ENCODE measurements at places on chromosomes 7 and 10.

DNA sequence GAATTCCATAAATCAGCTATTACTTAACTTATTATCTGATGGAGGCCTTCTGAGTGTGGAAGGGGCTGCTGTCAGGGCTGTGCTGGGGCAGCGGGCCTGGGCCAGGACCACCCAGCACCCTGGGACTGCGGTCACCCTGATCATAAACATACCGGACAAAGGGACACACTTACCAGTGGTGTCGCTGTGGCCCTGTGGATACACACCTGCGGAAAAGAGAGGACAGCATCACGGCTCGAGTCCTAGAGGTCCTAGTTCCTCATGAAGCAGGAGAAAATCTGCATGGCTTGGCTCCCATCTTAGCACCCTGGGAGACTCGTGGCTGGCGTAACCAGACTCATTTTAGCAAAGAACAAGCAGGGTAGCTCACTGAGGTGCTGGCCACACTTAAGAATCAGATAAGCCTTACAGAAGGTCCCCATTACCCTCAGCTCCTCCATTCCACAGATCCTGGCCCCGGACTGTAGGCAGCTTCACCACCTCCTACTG, 17.7 kb downstream of the IL15RA start:
- DNase-seq: no peak

DNA sequence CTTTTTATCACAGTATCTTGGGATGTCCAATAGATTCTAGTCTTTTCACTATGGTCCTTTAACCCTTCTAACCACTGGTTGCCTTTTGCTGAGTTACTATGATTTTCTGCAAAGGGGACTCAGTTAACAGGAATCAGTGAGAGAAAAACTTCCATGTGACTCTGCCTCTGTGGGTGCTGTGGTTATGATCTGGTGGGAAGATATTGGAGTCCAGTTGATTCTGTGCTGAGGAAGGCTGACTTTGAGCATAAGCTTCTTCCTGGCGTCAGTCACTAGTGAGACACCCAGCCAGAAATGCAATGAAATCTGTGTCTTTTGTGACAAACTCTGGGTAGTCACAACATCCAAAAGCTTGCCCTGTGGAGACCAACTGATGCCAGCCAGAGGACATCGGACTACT, 648.0 kb downstream of the SUGCT start:
- no peak for DNase-seq

GRCh38 chr7:4655311-4655710, 26.8 kb upstream of the FOXK1 start:
- no peak for DNase-seq

DNA sequence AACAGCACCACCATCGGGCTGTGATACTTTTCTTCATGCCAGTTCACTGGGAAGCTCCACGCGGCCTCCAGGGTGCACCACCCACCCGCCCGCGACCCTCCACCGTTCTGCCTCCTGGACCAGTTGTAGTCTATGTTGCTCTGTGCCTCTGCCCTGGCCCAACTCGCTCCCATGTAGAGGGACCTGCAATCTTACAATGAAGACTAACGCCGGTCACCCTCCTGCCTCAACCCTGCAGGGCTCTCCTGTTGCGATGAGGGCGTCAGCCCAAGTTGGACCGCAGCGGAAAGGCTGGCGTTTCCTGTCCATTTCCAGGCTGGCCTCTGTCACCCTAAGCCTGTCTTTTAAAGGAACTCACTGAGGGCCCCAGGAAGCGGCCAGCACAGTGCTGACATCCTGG, 34.9 kb downstream of the IL15RA start:
- no peak for DNase-seq

DNA sequence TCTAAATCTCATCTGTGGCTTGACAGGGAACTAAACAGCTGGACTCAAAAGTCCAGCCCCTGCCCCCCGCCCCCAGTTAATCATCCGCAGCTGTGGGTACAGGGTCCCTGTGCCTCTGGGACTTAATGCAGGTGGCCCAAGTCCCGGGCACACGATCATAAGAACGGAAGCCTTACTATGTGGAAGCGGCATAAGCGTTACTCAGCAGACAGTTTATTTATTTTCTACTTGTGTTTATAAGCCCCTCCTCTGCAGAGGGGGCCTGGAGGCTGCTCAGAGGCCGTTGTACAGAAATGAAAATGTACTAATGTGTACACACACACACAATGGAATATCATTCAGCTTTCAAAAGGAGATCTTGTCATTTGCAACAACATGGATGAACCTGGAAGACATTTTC, 158.0 kb upstream of the TNS3 start:
- DNase-seq: no peak

DNA sequence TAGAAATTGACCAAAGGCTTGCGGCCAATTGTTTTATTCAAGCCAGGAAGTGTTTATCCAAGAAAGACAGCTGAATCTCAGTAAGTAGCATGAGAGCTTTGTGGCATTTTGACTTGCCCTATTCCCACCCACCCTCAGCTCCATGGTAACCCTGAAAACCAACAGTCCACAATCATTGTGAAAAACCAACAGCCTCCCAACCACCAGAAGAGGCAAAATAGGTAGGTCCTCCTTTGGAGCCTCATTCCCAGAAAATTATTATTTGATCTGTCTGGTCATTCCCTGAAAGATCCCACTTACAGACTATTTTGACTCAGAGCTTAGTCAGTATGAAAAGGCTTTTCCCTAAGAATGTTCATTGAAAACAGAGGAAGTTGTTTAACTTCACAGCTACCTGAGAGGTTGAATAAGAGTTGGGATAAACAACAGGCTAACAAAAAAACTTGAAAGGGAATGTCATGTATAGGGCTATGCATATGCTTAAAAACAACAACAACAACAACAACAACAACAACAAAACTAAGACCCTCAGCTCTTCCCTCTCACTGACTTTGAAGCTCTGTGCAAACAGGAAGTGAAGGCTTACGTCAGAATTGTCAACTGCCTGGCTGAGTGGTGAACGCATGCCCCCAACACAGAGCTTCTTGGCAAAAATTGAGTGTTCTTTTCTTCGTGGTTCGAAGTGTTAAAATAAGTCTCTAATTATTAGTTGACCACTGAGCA, 11.2 kb downstream of the KPNA7 start:
- DNase-seq: no peak

GRCh38 chr10:80472234-80473095, 18.4 kb downstream of the TSPAN14 start:
- DNase-seq: peak; percentile 56

GRCh38 chr10:119299531-119299930, 92.2 kb downstream of the GRK5 start:
- peak; percentile 25 for DNase-seq

DNA sequence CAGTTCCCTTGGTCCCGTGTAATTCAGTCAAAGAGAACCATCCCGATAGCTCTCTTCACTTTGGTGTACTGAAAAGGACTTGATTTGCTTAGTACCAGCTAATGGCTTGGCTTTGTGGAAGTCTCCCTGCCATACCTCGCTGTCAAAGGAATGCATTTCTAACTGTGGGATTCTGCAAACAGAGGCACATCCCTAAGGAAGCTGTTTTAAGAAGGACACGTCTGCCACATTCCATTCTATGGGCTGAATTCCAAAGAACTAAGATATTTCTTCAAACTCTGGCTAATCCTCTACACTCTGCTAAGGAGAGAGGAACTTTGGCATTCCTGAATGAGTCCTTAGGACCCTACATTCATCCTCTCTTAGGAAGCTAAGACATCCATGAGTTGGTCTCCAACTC, 327.9 kb downstream of the SFMBT2 start:
- DNase-seq: no peak

DNA sequence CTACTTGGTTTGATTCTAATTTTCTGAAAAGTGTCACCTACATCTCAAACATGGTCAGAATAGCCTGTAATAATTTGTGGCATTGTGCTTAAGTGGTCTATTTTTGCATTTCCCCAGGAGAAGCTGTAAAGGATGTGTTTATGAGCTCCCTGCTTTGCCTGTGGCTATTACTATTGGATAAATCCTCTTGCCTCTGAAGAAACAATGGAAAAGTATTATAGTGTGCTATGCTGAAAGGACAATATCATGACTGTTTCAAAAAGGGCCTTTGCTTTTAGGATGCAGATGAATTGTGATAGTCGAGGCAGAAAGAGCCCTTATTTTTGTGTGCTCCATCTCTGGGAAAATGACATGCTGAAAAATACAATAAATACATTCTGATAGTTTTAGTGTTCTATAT, 94.1 kb upstream of the ARMC3 start:
- no peak for DNase-seq

DNA sequence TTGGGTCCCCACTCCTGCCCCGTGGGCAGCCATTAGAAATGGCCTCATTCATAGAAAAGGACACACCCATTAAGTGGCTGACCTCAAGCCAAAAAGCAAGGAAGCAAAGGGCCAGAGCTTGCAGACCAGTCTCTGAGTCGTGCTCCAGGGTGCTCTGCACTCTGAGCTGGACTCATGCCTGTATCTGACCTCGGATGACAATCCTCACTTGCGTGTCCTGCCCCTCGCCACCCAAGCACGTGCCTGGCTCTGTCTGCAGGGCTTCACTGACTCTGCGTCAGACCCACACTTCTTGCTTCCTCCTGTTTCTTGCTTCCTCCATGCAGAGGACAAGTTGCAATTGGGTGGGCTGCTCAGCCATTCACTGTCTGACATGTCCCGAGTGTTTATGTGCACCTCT, 138.8 kb downstream of the OAT start:
- no peak for DNase-seq

GRCh38 chr10:12259988-12260387, 64.0 kb downstream of the CDC123 start:
- DNase-seq: no peak

GRCh38 chr7:151239837-151240459, 7.7 kb downstream of the CHPF2 start:
- no peak for DNase-seq

- no peak for DNase-seq
Measured at GRCh38 chr7:31933481-31933880, 136.7 kb downstream of the PDE1C start.

DNA sequence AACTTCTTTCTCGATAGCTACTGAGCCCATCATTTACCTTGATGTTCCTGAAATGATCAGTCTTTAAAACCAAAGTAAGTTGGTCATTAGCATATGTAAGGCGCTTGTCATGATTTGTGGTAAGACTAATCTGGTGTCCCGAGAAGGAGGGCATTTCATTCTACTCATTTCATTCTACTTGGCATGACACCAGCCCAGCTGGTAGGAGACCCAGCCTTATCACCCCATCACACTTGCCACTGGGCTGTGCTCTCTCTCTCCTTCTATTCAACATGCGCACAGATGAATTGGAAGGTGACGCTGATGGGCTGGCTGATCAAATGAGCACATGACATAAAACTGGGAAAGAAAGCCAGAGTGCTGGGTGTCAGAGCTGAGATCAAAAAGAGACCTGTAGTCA, 65.7 kb downstream of the CRTAC1 start:
- DNase-seq: no peak

DNA sequence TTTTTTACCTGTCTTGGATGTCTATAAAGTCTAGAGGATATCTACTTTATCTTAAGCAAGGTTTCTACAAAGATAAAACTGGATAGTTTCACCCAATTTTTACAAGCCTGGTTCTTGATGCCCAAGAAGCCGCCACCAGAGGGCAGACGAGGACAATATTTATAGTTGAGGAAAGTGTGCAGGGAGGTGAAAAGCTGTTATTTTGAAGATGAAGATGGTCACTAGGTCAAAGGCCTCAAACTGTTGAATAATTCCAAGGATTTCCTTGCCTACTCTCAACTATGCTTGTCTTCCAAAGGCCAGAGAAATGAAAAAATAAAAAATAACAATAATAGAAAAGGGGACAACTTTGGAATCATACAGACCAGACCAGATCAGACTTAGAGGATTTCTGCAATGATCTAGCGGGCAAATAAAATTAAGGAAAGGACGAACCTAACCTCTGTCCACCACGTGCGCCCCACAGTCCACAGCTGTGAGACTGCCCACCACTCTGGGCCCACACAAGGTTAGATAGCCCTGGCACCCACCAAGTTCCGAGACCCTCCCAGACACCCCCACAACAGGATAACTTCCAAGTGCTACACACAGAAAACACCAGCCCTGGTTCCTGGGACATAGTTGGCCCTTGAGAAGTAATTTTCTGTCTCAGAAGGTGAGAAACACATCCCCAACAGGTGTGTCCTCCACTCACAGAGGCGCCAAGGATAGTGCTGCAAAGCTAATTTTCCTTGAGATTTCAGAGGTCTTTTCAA, 2.8 kb downstream of the PKD1L1 start:
- DNase-seq: peak; percentile 70

DNA sequence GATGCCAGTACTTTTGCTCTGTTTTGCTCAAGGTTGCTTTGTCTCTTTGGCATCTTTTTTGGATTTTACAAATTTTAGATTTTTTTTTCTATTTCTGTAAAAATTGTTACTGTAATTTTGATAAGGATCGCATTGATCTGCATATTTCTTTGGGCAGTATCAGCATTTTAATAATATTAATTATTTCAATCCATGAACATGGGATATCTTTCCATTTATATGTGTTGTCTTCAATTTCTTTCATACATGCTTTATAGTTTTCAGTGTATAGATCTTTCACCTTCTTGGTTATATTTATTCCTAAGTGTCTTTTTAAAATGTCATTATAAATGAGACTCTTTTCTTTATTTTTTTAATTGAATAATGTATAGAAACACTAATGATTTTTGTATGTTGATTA, 301.6 kb upstream of the SEMA3D start:
- no peak for DNase-seq

- no peak for DNase-seq
Measured at GRCh38 chr7:79789584-79790345, 336.3 kb upstream of the MAGI2 start.

DNA sequence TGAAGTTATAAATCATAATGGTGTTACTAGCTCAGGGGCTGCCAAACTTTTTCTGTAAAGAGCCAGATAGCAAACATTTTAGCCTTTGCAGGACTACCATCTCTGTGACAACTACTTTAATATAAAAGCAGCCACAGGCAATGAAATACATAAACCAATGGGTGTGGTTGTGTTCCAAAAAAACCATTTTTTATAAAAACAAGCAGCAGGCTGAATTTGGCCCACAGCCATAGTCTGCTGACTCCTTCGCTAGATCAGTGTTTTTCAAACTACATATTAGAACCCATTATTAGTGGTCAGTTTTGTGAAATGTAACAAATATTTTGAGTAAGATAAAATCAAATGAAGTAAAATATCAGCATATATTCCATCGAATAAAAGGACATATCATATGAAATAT, 13.6 kb downstream of the GNG11 start:
- no peak for DNase-seq

DNA sequence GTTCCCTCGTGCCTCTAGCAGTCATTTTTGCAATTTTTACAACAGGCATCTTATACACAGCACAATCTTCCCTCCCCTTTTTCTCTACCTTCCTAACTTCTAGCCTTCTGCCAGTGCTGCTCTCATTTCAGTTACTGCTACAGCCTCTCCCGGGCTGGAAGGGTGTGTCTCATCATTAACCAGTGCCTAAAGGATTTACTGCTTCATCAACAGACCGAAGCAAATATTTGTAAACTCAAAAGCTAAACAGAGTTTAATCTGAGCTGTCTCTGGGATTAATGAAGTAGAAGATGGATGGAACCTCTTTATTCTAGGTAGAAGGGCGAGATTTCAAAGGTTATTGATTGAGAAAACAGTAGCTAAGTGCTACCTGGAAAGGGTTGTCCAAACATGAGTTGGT, 94.3 kb downstream of the PRPF18 start:
- no peak for DNase-seq

- peak; percentile 81 for DNase-seq
Measured at GRCh38 chr7:100119970-100120732, 717 bp downstream of the CNPY4 start.

Data from CD4-positive, alpha-beta T cell treated with Interleukin-17A for 1 hour (primary cell).